ENCODE measurements at places on chromosomes 5 and 9. TPM values are rescaled to one million over a fixed set of nuclear protein-coding genes. Genes with fewer than 3 reads are reported as not detected.

Gene ARSI
- not detected for total RNA-seq

Gene PCDHAC1
- total RNA-seq, result not detected

Gene FAM221B
- not detected for total RNA-seq

Gene PCA3
- 0.32 TPM for total RNA-seq

Gene SMIM27
- 11.5 TPM for total RNA-seq

Gene HTR1A
- total RNA-seq, result not detected

Gene PCDHGA8
- 0.95 TPM for total RNA-seq

Gene TAF1L
- total RNA-seq, result not detected

Gene PIP5K1B
- total RNA-seq, result 0.27 TPM

Gene ARL14EPL
- 0.58 TPM for total RNA-seq

Gene F2RL1
- 21.9 TPM for total RNA-seq

Gene OR1J2
- not detected for total RNA-seq

Gene ELOVL7
- not detected for total RNA-seq

Gene TSSK1B
- not detected for total RNA-seq

Gene NIPAL4
- total RNA-seq, result not detected

Gene POC5
- 7.8 TPM for total RNA-seq
